Tibial nerve (tissue), 4 donors: ENCODE measurements at places on chromosomes 1 and 21. TPM values are rescaled to one million over a fixed set of nuclear protein-coding genes. Genes with fewer than 3 reads are reported as not detected.

DNA sequence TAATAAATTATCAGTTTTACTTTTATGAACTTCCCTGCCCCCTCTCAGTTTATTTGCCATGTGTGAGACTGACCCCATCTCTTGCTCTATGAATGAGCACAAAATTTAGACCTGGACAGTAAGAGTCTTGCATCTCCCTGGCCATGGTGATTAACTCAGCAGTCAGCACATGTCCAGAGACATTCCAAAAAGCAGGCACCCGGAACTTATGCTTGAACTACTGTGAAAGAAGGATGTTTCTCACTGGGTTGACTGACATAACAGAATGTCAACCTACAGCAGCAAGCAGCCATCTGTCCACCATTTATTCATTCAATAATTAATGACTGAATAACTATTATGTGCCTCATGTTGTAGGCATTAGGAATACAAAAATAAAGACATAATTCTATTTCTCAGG lies 11.3 kb upstream of the SEC16B start:
- peaks cover 28% of the 10 kb centered on the region for H3K4me1 ChIP-seq
- H3K27ac ChIP-seq, result no peak overlapping the region
- no peaks in the 10 kb centered on the region for H3K27me3 ChIP-seq
- H3K4me3 ChIP-seq, result no peak overlapping the region
- DNase-seq, result no peak

Gene ASCL5
- total RNA-seq, result not detected

DNA sequence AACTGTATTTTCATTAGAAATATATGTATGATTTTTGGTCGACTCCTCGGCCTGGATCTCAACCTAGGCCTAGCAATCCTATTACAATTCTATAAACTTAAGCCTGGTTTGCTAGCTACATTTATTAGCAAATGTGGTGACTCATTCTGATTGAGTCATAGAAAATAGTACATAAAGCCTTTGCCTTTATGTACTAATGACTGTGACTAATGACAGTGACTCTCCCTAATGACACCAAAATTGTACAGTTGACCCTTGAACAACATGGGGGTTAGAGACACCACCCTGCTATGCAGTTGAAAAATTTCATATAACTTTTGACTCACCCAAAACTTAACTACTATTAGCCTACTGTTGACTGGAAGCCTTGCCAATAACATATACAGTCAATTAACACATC lies 78.9 kb downstream of the CLEC20A start:
- DNase-seq, result no peak
- no peaks in the 10 kb centered on the region for H3K27me3 ChIP-seq
- H3K4me1 ChIP-seq, result no peaks in the 10 kb centered on the region
- H3K27ac ChIP-seq, result no peak overlapping the region

DNA sequence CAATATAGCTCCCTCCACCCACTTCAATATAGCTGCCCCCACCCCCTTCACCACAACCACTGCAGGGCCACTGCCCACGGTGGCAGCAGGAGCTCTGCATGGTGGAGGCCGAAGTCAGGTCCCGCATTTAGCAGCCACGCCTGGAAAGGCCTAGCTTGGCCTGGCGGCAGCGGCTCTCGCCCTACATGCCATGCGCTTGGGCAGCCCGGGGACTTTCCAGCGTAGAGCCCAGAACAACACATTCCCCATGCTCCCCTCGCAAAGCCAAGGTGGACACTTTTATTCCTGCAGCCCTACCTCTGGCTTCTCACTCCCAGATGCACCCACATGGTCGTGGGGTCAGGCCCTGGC lies 37.1 kb downstream of the LHX4 start:
- H3K27me3 ChIP-seq, result no peaks in the 10 kb centered on the region
- no peaks in the 10 kb centered on the region for H3K36me3 ChIP-seq
- no peaks in the 10 kb centered on the region for H3K4me1 ChIP-seq
- no peak overlapping the region for H3K27ac ChIP-seq
- no peak for DNase-seq

Gene KCNN3
- total RNA-seq, result 0.78 TPM

Gene MORN1
- 19.8 TPM for total RNA-seq

DNA sequence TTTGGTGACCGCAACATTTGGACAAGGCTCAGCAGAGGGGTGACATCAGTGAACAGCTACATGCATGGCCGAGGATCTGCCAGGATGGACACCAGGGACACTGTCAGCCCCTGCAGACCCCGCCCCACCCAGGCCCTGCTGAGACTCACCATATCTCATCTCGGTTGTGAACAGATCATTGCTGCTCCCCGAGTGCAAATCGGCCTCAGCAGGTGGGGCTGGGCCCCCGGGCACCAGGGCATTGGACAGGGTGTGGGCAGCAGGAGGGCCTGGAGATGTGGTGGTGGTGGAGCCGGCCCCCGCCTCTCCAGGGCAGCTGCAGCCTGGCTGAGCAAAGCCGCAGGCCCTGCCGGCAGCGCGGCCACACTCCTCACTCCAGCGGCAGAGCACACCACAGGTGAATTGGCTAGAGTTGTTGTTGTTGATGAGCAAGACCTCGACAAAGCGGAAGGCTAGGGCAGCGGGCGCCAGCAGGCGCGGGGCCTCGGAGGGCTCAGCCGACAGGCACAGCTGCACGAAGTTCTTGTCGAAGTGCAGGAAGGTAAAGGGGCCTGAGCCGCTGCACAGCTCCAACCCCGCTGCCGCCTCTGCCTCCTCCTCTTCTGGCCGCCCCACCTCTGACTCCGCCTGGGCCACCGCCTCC lies 8.2 kb downstream of the ADGRB2 start:
- no peak overlapping the region for H3K4me3 ChIP-seq
- no peaks in the 10 kb centered on the region for H3K27me3 ChIP-seq
- DNase-seq, result no peak
- no peak overlapping the region for H3K27ac ChIP-seq

DNA sequence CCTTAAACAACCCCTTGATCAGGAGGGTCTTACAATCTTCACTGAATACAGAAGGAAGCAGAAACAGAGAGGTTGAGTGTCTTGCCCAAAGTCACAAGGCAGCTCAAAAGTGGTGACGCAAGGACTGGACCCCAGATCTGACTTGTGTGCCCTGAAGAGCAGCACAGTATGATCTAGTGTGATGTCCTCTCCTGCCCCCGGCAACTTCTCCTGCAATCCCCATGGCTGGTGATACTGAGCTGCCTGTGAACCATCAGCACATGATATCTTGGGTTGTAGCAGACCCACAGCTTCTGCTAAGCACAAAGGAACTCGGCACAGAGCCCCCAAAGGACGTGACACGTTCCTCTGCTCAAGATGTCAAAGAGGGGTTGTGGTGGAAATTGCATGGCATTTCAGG lies 51.2 kb upstream of the EDN2 start:
- DNase-seq, result no peak
- no peaks in the 10 kb centered on the region for H3K27me3 ChIP-seq
- no peaks in the 10 kb centered on the region for H3K36me3 ChIP-seq
- H3K27ac ChIP-seq, result no peak overlapping the region
- peaks cover 12% of the 10 kb centered on the region for H3K4me1 ChIP-seq

DNA sequence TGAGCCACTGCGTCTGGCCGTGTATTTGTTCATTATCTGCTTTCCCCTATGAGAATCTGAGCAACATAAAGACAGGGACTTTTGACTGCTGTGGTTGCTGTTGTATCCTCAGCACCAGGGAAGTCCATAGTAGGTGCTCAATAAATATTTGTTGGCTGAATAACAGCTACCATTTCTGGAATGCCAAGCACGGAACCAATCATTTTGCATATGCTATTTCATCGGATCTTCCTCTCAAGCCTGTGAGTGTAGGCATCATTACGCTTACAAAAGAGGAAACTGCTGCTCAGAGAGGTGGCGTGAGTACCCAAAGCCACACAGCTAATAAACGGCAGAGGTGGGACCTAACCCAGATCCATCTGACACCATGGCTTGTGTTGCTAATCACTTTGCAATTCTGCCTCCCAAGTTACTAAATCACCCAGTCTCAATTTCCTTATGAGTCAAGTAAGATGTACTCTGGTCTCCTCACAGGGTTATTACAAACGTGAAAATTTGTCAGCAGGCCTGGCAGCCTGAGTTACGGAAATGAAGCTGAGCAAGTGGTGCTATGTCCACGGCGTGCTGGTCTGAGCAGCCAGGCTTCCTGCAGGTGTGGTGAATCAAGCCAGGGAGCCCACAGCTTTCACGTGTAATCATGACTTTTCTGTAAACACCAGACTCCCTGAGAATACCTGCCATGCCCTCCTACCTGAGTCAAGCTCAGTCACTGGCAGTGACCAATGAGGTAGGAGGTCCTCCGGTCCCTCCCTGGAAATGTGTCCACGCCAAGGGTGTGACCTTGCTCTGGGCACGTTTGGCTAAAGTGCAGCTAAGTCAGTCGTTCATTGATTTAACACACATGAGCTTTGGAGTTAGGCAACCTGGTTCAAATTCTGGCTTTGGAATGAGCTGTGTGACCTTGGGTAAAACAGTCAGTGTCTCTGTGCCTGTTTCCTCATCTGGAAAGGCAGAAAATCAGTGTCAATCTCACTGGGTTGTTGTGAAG lies 4.8 kb upstream of the RHCE start:
- H3K27ac ChIP-seq, result no peak overlapping the region
- DNase-seq, result no peak
- no peak overlapping the region for H3K4me3 ChIP-seq
- no peaks in the 10 kb centered on the region for H3K36me3 ChIP-seq
- H3K4me1 ChIP-seq, result no peaks in the 10 kb centered on the region
- H3K27me3 ChIP-seq, result no peaks in the 10 kb centered on the region

DNA sequence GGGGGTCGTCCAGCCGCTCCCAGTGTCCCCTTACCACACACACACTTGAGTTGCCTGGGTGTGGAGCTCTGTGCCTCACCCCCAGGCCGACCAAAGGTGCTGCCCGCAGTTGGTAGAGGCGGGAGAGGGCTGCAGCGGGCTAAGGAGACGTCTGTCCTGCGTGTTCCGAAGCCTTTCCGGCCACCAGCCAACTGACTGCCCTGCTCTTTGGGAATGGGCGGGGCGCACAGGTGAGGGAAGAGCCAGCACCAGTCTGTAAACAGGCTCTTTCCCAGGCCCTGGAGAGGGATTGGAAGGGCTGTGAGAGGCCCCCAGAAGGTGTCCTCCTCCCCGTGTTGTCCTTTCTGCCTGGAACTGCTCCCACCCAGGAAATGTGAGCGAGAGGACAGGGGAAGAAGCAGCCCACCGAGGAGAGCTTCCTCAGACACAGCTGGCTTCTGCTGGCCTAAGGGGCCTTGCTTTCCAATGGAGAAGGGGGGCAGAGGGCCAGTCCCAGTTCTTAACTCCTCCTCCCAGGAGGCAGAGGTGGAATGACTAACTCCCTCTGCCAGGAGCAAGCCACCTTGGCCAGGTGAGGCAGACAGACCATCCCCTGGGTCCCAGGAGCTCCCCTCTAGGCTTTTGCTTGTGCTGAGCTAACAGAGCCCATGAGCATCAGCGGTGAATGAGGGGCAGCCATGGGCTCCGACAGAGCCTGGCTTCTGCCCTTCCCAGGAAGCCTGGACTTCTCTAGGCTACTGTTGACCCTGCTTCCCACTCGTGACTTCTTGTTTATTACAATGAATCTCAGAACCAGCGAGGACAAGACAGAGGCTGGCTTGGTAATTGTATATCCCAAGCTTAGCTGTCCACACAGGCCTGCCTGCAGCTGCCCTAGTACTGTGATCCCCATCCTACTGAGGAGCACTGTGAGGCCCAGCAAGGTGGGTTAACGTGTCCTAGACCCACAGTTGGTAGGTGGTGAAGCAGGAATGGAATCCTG lies 158.1 kb upstream of the COA6 start:
- H3K36me3 ChIP-seq, result no peaks in the 10 kb centered on the region
- peaks cover 16% of the 10 kb centered on the region for H3K27me3 ChIP-seq
- H3K27ac ChIP-seq, result no peak overlapping the region
- H3K4me3 ChIP-seq, result no peak overlapping the region
- H3K4me1 ChIP-seq, result peaks cover 5% of the 10 kb centered on the region

DNA sequence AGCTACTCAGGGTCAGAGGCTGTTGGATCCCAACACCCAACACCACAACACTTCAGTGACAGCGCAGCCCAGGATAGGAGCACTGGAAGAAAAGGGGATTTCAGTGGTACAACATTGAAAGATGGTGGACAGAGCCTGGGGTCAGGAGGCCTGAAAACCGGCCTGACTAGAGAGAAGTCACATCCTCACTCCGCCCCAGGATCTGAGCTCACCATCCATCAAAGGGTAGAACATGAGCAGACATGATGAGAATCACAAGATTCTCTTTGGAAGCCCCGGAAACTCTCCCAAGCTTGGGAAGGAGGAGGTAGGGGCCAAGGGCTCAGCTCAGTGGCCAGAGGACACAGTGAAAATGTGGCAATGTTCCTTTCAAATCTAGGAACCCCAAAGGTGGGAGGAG lies 271.3 kb downstream of the NPHP4 start:
- no peak for DNase-seq
- H3K27me3 ChIP-seq, result no peaks in the 10 kb centered on the region
- no peaks in the 10 kb centered on the region for H3K4me1 ChIP-seq
- no peak overlapping the region for H3K27ac ChIP-seq
- H3K4me3 ChIP-seq, result no peak overlapping the region

Gene CENPF
- total RNA-seq, result 0.98 TPM
